ENCODE measurements at places on chromosomes 5 and 9.

DNA sequence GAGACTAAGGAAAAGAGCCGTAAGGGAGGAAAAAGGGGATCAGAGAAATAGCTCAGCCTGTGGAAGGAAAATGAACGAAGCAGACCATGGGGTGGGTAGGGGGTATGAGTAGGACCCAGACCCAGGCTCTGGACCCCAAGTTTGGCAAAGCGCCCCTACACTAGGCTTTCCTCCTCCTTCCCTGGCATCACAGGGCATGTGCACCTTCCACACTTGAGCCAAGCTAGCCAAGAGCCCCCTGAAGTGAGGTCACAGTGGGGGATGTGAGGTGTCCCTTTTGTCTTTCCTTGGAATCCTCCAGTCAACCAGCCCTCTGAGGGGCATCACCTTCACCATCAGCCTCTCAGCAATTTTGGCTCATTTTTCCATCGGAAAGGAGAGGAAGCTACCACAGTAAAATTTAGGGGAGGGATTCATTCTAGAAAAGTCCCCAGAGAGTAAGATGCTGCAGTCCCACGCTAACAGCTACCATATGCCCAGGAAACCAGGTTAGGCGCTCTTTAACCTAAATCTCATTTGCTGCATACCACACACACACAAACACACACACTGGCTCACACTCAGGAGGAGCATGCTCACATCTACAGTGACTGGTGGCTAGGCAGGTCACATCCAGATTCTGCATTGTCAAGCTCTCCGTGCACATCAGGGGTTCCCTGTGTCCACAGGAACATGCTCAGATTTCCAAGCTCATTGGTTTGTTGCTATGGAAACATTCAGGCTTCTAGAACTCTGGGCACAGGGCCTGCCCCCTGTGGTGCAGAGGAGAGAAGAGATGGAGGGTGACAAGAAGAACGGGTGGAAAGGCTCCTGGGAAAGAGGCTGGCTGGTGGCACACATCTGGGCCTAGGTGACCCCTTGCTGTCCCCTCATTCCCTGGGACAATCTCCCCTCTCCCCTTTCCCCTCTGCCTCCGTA is 9.9 kb downstream of the REEP2 start:
- DNase-seq = peak; percentile 90

GRCh38 chr5:112995764-112996618 is 19.4 kb downstream of the DCP2 start:
- DNase-seq = peak; percentile 72

DNA sequence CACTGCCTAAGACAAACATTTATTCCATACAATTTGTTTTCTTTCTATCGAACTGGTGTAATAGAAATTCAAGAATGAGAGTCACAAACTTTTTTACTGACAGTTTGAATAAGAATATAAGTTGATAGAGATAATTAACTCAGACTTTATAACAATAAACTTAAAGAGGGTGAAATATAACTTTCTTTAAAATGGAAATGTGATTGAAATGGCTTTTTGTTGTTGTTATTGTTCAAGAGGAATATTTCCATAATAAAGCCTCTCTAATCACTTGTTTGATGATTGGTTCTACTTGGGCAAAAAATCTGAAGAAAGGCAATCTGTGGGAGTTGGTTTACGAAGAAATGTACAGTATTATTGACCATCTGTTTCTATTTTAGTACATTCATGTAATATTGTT is 79.3 kb downstream of the ST8SIA4 start:
- no peak for DNase-seq

- DNase-seq = peak; percentile 62
Observed at GRCh38 chr5:43573058-43573457, 16.2 kb upstream of the PAIP1 start.

- DNase-seq = no peak
Observed at GRCh38 chr9:23290973-23291372, 535.1 kb downstream of the ELAVL2 start.

DNA sequence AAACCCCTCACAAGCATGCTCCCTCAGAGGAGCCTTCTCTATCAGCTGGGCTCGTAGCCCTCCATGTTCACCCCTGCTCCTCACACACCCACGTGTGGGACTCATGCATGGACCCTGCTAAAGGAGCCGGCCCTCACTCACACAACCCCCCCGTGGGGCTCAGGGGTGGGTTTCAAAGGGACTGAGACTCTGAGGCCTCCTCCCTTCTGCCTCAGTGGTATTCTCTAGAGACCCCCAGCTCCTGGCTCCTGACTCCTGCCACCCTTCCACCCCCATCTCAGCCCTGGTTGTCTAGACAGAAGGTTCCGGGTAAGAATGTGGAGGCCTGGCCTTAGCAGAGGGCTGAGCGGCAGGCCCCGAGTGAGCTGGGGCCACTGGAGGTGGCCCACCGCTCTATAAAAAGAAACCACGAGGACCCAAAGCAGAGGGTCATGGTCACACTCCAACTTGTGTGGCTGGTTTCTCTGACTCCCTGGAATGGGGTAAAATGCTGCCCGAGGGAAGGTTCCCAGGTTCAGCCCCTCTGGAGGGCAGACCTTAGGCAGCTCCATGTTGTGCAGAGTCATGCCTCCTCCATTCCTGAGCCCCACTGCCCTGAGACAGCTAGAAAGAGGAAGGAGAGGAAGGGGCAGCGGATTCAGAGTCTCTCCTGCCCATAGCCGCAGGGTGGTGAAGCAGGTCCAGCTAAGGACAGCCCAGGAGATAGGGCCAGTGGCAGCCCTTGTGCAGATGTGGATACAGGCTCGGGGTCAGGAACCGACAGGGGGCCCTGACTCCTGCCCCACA is 10.8 kb downstream of the SEPTIN8 start:
- DNase-seq = no peak

DNA sequence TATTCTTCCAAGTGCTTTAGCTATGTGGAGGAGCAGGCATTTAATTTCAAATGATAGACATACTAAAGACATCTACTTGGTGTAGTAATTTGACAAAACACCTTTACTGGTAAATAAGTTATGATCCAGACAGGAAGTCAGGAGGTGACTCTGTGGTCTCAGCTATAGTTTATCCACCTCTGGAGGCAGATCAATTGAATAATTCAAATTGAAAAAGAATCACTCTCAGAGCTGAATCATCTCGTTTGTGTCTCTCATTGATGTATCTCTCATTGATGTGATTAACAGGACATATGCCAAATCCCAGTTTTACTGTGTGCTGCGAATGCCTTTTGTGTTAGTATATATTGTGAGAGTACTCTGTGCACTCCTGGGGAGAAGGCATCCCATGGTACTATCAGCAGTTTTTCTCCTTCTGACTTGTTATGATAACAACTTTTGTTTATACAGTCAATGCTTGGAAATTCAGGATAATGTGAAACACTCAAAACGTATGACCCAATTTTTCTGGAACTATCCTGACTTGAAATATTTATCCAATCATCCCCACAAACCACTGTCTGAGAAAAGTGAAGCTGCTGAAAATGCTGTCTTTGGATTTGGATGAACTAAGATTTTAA is 48.5 kb upstream of the DAB2 start:
- DNase-seq = peak; percentile 80

- no peak for DNase-seq
Observed at GRCh38 chr5:169740435-169740834, 103.4 kb downstream of the DOCK2 start.

GRCh38 chr9:138122676-138123075 is 245.1 kb downstream of the CACNA1B start:
- no peak for DNase-seq

GRCh38 chr5:176810081-176810597 is at the start of gene UNC5A:
TSS of gene UNC5A (plus strand) at chr5:176810559. CDS start at chr5:176810751, 192 bp downstream.
- peak; percentile 44 for DNase-seq

DNA sequence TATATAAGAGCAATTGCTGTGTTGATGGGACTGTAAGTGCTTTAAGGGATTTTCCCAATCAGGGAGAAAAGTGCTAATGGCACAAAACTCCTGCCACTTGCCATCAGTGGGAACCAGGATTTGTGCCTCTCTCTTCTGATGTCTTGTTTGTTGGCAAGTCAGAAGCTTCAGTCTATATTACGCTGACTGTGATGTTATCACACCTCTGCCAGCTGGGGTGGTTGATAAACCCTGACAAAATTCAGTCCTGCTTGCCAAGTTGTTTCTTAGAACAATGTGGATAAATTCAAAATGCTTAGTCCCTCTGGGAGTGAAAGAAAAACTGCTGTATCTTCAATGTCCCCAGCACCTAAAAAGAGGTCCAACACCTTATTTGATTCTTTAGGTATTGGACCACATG is 161.4 kb upstream of the FBXL7 start:
- DNase-seq = no peak

- no peak for DNase-seq
Observed at GRCh38 chr5:2701592-2701991, 49.9 kb downstream of the IRX2 start.

DNA sequence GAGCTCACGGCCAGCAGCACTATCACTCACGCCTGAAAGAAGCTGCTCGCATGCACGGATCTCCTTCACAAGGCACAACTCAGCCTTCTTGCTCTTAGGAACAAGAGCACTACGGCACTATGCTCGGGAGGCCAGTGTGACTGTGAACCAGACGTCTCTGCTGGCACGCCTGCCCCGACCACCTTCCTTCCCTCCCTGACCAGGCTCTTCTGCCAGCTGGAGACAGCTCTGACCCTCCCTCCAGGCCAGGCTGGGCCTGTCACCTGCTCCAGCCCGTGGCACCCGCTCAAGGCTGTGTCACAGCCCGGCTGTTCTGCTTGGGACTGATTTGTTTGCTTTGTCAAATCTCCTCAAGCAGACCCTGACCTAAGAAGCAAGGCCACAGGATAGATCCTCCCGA is 7.0 kb downstream of the TBC1D9B start:
- no peak for DNase-seq

GRCh38 chr5:85760519-85760918 is 857.2 kb upstream of the COX7C start:
- no peak for DNase-seq

GRCh38 chr9:113775749-113776148 is 100.4 kb upstream of the ZNF618 start:
- DNase-seq = no peak

Measured in astrocyte of the spinal cord (primary cell).